Activated gamma-delta T cell (primary cell): ENCODE measurements at places on chromosomes 11 and 22.

- DNase-seq: no peak
Measured at GRCh38 chr11:69027704-69028372, 14.8 kb upstream of the MRGPRF start.

DNA sequence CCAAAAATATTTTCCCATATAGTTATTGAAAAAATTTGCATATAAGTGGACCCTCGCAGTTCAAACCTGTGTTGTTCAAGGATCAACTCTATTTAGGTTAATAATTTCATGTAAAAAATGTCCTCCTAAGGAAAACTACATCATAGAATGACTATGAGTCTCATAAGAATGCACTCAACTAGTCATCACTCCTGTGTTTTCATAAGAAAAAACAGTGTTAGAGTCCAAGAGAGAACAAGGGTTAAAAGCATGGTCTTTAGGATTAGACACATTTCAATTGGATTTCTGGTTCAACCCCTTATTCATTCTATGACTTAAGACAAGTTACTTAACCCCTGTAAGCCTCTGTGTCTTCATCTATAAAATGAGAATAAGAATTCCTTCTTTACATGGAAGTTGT lies 5.1 kb downstream of the PARVA start:
- DNase-seq: no peak

DNA sequence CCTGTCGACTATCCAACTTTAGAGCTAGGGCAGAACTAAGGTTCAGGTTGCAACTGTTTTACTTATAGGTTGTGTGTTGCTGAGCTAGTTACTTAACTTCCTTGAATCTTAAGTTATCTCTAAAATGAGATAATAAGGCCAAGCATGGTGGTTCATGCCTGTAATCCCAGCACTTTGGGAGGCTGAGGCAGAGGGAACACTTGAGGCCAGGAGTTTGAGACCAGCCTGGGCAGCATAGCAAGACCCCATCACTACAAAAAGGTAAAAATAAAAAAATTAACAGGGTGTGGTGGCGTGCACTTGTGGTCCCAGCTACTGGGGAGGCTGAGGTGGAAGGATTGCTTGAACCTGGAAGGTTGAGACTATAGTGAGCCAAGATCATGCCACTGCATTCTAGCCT lies 2.1 kb downstream of the ACCS start:
- no peak for DNase-seq

GRCh38 chr11:65897020-65897471 lies 3.1 kb downstream of the FOSL1 start:
- DNase-seq: no peak

GRCh38 chr11:78094250-78094649 lies 14.6 kb upstream of the NDUFC2 start:
- DNase-seq: no peak

GRCh38 chr11:61144511-61145179 lies 16.6 kb downstream of the VPS37C start:
- no peak for DNase-seq

- no peak for DNase-seq
Measured at GRCh38 chr11:128533472-128533871, 53.9 kb downstream of the ETS1 start.

GRCh38 chr22:38953091-38953490 lies 4.3 kb upstream of the APOBEC3A start:
- DNase-seq: no peak
